ENCODE measurements at places on chromosomes 7 and 10. TPM values are rescaled to one million over a fixed set of nuclear protein-coding genes. Genes with fewer than 3 reads are reported as not detected.

The CYP26C1 gene
- total RNA-seq, result 0.22 TPM

GRCh38 chr10:114340816-114341215, 63.5 kb downstream of the AFAP1L2 start:
- no peak for DNase-seq

The NPC1L1 gene
- total RNA-seq, result 0.55 TPM

DNA sequence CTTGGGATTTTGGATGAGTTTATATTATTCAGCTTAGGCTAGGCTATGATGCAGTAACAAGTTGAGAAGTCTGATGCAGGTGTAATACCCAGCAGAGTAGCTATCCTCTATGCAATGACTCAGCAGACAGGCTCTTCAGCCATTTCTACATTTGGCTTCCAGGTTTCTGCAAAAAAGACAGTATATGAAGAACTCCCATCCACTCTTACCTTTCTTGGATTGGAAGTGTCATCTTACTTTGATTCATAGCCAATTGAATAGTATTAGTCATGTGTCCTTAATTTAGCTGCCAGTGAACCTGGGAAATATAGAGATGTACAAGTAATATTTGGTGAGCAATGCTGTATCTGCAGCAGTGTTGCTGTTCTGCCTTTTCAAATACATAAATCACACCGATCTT, 127.8 kb upstream of the NPSR1 start:
- no peak for DNase-seq

DNA sequence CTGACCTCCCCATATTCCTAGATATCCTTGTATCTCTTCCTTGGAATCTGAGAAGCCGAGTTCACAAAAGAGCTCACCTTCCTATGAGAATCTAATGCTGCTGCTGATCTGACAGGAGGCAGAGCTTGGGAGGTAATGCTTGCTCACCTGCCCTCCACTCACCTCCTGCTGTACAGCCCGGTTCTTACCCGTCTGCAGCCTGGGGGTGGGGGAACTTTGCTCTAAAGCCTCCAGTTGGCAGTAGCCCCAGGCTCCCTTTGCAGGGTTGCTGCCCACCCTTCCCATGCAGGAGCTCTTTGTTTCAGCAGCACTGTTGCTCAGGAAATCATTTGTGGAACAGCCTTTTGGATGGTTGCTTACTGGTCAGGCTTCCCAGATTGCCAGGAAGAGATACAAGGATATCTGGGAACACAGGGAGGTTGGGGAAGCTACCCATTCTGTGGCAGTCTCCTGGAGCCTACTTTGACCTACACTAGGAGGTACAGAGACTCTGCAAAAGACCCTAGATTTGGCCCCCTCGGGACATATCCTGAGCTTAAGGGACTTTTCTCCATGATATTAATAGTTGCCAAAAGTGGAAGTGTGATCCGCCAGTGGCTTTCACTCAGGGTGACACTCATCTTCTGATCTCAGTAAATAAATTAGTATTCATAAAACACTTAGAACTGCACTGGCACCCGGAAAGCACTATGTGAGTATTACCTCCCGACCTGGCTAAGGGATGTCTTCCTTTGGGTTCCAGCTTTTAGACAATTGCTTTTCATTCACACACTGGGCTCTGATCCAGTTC, 363.7 kb upstream of the PODXL start:
- DNase-seq, result no peak

The RARRES2 gene
- total RNA-seq, result 303 TPM

- peak; percentile 42 for DNase-seq
These were observed 244.7 kb downstream of the PTEN start for GRCh38 chr10:88108115-88108610.

The ARMC3 gene
- 0.57 TPM for total RNA-seq

The NPFFR1 gene
- total RNA-seq, result 0.22 TPM

GRCh38 chr7:79923953-79924352, 210.7 kb upstream of the GNAI1 start:
- DNase-seq, result no peak

DNA sequence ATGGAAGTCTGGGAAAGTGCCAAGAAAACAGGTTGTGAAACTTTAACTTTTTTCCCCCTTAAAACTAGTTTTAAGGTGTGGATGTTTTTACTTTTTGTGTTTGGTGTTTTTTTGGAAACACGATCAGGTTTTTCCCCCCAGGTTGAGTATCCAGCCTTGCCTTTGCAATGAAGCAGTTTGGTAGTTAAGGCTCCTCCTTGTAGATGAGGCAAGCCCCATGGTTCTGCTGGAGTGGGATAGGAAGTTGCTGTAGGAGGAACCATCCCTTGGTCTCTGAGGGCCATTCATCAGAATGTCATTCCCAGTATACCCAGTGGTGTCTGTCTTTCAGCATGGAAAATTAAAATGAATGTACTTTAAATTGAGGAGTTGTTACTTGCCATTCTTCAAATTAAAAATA, 2.7 kb downstream of the CUL1 start:
- no peak for DNase-seq

GRCh38 chr7:20188567-20188966, 28.6 kb downstream of the MACC1 start:
- no peak for DNase-seq

The CFTR gene
- 27.7 TPM for total RNA-seq

GRCh38 chr7:31416381-31416870, 75.9 kb upstream of the NEUROD6 start:
- DNase-seq, result no peak

DNA sequence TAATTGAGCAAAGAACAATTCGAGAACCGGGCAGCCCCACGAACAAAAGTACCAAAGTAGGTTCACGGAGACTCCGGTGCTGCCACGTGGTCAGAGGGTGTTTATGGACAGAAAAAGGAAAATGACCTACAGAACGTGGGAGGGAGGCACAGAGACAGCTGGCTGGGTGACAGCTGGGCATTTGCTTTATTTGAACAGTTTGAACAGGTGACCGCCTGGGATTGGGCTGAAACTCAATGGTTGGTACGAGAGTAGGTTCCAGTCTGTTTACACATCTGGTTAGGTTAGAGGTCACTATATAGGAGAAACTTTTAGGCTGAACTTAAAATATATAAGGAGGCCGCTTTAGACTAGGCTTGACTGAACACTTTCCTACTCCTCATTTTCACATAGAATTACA, 50.6 kb upstream of the CELF2 start:
- no peak for DNase-seq

DNA sequence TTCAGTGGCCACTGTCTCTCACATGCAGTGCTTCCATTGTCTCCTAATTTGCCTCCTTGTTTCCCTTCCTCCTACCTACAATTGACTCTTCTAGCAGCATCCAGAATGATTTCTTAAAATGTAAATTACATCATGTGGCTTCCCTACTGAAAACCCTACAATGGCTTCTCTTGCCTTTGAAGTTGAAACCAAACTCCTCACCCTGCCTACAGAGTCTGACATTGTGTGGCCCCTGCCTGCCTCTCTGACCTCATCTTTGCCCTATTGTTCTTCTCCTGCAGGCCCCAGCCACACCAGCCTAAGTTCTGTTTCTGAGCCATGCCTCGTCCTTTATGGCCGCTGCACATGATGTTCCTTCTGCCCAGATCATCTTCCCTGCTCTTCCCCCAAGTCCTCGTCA, 35.8 kb upstream of the CDK1 start:
- no peak for DNase-seq

- DNase-seq, result no peak
These were observed 25.5 kb downstream of the TMEM248 start for GRCh38 chr7:66946545-66946944.

GRCh38 chr7:710161-710560, 16.3 kb upstream of the DNAAF5 start:
- no peak for DNase-seq

- no peak for DNase-seq
These were observed 138.7 kb upstream of the ADO start for GRCh38 chr10:62665771-62666170.
